Omental fat pad (tissue), 4 donors: ENCODE measurements at places on chromosomes 2 and 18. TPM values are rescaled to one million over a fixed set of nuclear protein-coding genes. Genes with fewer than 3 reads are reported as not detected.

Gene SULT1C3
- not detected for total RNA-seq

- no peak for DNase-seq
Measured at GRCh38 chr18:53458944-53459580, 765.4 kb downstream of the MBD2 start.

GRCh38 chr18:48302736-48303135, 106.4 kb downstream of the ZBTB7C start:
- DNase-seq = no peak

Gene SLC9A2
- 0.09 TPM for total RNA-seq

- DNase-seq = no peak
Measured at GRCh38 chr2:1233281-1233680, 180.0 kb upstream of the TPO start.

DNA sequence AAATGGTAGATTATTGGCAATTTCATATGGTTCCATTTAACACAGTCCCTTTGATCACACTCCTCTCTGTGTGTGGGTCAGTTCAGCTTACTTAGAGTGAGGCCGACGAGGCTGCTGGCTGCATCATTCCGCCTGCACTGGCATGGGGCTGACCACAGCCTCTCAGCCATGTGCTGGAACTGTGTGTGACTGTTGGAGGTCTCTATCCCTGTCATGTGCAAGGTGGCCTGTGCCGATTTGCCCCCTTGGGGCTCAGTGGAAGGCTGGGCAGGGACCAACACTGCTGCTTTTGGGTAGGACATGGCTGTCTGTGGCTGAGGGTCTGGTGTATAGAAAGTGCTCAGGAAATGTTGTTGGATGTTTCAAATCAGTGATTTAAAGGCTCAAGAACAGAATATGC, 454.0 kb upstream of the HS6ST1 start:
- no peak for DNase-seq

- DNase-seq = peak; percentile 75
Measured at GRCh38 chr2:8583400-8584173, 98.3 kb upstream of the ID2 start.

Gene TPO
- 3.0 TPM for total RNA-seq

DNA sequence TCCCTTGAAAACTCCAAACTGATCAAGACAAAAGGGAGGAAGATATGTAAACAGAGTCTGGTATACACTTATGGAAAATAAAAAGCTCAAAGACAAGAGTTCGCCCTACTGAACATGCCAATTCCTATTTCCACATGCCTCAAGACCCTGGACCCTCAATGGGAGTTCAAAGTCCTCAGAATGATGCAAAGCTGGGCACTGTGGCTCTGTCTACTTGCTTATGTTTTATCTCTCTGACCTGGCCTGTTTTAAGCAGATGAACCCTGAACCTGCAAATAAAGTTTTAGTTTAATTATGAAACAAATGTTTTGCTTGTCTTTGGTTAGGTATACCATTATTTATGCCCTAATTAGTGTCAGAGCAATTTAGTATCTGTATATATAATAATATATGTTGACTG, 22.6 kb downstream of the NR4A2 start:
- DNase-seq = no peak

DNA sequence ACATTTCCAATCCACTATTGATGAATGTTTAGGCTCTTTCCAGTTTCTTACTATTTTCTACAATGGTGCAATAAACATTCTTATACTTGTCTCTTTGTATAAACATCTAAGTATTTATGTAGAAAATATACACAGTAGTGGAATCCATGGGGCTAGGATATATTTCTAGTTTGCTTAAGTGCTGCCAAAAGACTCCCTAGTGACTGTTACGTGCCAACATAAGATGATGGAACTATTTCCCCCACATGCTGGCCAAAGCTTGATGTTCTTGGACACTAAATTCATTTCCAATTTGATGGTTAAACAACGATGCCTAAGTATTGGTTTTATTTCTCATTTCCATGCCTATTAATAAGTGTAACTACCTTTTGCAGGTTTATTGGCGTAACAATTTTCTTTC, 378.4 kb upstream of the HNRNPA3 start:
- no peak for DNase-seq

Gene FOXI3
- total RNA-seq = not detected

DNA sequence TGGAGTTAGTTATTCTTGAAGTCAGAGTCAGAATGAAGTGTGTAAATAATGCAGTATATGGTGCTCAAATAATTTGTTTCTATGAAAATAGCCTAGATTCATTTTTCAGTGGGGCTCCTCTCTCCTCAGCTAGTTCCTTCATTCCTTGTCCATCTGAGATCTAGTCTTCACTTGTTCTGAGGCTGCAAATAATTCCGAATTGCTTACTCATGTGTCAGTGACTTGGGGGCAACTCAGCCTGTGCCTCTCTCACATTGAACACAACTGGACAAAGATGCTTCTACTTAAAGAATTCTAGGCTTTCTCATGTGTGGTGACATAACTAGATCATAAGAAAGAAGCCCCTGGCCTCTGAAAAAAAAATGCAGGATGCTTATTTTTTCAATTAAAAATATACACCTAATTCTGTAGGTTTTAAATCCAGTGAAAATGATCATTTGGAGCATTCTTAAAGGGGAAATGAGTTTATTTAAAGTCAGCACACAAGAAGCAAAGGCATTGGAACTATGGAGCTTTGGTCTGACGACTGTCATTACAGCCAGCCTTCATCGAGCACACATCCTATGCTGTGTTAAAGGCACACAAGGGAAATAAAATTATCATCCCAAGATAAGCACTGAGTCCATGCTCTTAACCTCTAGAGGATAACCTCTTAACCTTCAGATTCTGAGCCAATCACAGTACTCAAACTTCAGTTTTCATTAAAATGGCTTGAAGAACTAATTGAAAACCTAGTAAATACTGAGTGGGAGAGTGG, 24.8 kb upstream of the SCN7A start:
- DNase-seq = no peak

Gene STARD6
- total RNA-seq = not detected

DNA sequence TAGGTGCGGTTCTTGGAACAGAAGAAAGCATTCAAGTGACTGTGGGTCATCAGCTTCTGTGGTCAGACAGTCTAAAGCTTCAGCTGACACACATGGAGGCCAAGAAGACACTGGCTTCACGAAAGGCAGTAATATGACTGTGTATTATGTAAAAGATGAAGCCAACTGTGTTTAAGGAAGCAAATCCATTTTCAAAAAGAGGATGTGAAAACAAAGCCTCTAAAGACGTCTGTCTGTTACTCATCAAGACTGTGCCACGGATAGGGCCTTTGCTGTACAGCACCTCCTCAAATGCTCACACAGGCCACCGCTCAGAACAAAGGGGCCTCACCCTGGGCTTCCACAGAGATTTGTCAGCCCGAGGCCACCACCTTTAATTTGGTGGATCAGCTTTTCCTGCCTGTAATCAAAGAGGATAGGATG, 21.1 kb upstream of the TMEM163 start:
- no peak for DNase-seq
